ENCODE measurements at places on chromosomes 6 and 20.

- peak; percentile 35 for DNase-seq
Measured at GRCh38 chr6:122730775-122731386, 48.6 kb upstream of the FABP7 start.

GRCh38 chr6:41683523-41684310 is 45.4 kb downstream of the MDFI start:
- DNase-seq = peak; percentile 24

DNA sequence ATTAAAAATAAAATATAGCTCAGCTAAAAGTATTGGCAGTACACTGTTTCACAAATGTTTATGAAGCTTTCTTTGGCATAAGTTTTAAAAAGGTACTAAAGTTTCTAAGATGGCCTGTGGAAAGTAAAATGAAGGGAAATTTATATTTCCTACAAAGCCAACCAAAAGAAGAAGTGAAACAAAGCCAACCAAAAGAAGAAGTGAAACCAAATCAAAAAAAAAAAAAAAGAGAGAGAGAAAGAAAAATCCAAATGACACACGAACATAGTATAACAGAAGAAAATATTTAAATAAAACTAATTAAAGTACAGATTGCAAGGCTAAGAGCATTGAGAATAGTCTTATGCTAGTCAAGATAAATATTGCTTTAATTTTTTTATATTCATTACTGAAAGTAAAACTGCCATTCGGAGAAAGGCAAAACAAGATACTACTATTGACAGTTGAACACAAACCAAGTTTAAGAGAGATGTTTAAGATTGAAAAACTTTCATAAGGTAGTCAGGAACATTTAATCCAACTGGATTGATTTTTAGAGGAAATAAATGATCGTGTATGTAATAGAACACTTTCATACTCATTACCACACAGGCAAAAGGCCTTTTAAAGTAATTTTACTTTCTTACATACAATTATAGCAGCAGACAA is 12.8 kb upstream of the KHDRBS2 start:
- no peak for DNase-seq

GRCh38 chr6:169827290-169827717 is 75.9 kb downstream of the ERMARD start:
- no peak for DNase-seq

- DNase-seq = no peak
Measured at GRCh38 chr6:56699066-56699654, 56.5 kb upstream of the DST start.
